ENCODE measurements at places on chromosomes 12 and 14.

- DNase-seq, result no peak
Measured at GRCh38 chr14:65958664-65959562, 527.3 kb upstream of the CCDC196 start.

GRCh38 chr14:95505030-95505589 lies 11.3 kb downstream of the SYNE3 start:
- DNase-seq, result no peak

GRCh38 chr12:51904951-51905470 lies 2.3 kb upstream of the ACVRL1 start:
- DNase-seq, result no peak

- no peak for DNase-seq
Measured at GRCh38 chr14:99612738-99613330, 8.8 kb upstream of the CCDC85C start.

DNA sequence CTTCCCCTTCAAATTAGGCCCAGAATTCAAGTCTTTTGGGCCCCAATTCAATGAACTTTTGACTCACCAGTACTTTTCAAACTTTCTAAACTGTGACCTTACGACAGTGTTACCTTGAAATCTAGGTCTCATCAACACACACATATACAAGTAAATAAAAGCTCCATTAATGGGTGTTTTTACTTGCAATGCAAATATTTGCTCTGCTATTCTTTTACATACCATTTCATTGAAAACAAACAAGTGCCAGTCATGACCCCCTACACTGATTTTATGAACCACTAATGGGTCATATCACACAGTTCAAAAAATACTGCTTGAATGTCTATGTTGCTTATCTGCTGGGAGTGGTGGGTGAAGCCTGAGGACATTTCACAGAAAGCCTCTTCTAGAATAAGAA lies 9.1 kb upstream of the NR1H4 start:
- DNase-seq, result no peak

DNA sequence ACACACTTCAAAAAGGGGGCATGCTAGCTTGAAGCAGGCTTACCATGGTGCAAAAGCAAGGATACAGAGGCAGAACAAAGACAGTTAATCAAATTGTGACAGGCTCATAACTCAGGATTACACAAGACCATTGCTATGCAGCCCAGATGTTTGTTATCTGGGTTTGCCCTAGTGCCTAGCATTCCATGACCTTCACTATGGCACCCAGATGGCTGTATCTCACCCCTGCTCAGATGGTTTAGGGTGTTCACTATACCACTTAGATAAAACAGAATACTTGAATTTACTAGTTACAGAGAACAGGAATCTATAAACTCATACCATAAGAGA lies 56.2 kb downstream of the SDR9C7 start:
- no peak for DNase-seq

- DNase-seq, result no peak
Measured at GRCh38 chr12:65857840-65858239, 33.6 kb downstream of the HMGA2 start.

DNA sequence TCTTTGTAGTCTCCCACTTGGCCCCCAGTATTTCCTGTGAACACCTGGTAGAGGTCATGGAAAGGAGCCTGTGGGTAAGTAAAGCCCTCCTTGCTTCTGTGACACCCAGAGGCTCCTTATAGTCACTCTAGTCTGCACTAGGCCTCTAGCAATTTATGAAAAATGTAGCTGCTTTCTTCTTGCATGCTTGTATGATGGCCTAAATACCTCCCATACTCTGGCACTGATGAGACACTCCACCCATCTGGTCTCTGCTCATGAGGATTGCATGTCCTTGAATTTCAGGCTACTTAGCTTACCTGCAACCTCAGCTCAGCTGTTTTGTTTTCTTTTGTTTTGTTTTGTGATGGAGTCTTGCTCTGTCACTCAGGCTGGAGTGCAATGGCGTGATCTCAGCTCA lies 4.6 kb upstream of the A2ML1 start:
- no peak for DNase-seq

DNA sequence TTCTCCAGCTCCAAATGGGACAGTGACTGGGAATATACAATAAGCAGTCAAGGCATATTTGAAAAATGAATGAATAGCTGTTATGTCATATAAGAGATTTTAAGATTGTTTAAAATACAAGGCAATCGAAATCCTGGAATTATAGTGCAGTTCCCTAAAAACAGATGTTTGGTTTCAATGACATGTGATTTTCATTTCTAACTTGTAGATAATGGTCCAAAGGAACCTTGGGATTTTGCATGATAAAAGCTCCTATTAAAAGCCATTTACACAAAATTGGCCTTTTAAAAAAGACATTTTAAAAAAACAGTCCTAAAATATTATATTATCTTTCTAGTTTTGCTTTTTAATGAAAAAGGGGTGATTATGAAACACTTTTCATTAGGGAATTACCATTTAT lies 905.1 kb downstream of the GALC start:
- DNase-seq, result no peak

DNA sequence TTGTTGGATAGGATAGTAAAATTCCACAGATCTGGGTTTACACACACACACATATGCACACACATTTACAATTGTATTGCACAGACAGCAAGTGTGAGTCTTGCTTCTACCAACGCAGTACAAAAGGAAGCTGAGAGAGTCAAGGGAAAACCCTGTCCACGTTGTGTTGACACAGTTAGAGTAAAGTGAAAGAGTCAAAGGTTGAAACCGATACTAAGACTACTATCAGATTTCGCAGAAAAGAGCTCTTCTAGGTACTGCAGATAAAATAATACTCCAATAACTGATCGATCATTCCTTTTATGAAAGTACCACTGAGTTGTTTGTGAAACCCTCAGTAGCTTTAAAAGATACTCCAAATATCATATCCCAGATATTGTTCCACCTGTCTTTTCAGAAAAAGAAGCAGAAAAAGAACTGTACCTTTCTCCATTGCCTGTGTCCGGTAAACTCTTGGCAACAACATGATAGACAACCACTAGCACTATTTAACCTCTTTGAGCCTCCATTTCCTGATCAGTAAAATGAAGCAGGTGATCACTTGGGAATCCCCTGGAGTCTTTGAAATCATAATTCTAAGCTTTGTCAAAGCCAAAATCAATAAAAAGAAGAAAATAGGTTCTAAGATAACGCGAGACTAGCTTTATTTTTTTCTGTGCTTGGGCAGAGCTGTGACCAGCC lies 224.6 kb upstream of the FOXN3 start:
- DNase-seq, result no peak

GRCh38 chr12:71162832-71163763 lies 5.3 kb upstream of the TSPAN8 start:
- DNase-seq, result no peak

DNA sequence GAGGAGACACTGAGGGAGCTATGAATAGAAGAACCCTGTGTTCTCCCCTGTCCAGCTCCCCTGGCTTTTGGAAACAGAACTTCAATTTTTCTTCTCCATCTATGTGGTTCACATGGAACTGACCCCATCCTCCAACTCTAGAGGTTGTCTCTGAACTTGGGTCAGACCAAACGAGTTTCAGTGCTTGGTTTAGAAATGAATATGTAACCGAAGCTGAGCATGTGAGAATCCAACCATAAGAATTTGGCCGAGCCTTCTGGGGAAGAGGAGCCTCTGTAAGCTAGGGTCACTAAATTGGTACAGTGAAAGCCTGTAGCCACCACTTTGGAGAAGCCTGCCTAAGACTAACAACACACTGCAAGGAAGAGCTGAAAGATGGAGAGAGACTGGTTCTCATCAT lies 464.4 kb downstream of the ZFP36L1 start:
- DNase-seq, result no peak

DNA sequence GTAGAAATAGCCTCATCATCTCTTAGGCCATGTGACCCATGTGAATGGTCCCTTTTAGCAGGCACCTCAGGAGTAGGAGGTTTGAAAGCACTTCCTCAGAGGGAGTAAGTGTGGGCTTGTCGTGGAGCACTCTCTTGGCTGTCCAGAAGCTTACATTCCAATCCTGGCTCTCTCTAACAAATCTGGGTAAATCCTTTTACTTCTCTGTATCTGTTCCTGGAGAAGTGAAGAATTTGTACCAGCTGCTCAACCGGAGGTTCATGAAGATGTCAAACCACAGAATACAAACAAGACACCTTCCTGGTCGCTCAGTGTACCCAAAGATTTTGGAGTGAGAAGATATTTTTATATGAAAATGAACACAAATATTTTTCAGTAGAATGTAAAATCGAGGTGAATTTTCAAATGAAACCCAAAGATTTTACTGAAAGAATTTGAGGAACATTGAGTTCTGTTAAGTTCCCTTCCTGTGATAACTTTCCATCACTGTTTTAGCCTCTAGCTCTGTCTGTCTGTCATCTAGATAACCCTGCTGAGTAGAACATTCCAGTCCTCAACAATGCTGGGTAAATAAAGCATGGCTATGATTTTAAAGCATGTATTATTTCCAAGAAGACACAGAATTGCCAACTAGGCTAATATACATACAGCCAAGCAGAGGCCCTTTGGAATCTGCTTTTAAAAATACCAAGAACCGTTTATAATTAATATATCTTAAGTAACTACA lies 263.9 kb upstream of the RGS6 start:
- no peak for DNase-seq

GRCh38 chr12:26801486-26801885 lies 31.5 kb downstream of the ITPR2 start:
- no peak for DNase-seq

Measured in T follicular helper cell (primary cell).